ENCODE measurements at places on chromosomes 3 and 15.

- DNase-seq = peak; percentile 63
These were observed 319.2 kb downstream of the FGF12 start for GRCh38 chr3:192408007-192408646.

GRCh38 chr15:85752124-85752475 lies 42.6 kb downstream of the KLHL25 start:
- no peak for DNase-seq

GRCh38 chr3:168419091-168419490 lies 323.4 kb upstream of the GOLIM4 start:
- no peak for DNase-seq

GRCh38 chr3:154247806-154248415 lies 76.4 kb downstream of the DHX36 start:
- no peak for DNase-seq

DNA sequence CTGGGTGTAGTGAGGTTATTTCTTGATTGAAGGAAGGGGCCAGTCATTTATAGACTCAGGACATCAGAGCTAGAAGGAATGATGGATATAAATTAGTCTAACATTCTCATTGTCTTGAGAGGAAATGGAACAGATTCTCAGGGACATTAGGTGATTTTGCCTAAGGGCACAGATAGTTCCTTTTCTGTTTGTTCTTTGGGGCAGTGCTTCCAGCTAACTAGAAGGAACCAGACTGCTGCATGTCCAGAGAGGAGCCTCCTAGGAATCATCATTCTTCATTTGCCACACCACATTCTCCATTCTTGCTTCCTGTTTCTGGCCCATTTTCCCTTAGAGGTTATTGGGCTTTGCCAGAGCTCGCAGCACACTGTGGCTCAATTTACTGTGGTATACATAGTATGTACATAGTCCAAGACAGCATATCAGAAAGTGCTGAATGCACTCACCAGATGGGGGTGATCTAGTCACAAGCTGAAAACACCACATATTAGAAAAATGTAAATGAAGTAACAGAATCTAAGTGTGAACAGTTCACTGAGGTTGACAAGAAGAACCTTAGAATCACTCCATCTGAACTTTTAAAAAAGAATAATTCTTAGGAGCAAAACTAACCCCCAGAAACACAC lies 62.7 kb upstream of the MYZAP start:
- DNase-seq = no peak

- DNase-seq = no peak
These were observed 6.5 kb upstream of the FGD5 start for GRCh38 chr3:14812196-14812790.

- DNase-seq = no peak
These were observed 353.1 kb downstream of the MECOM start for GRCh38 chr3:169310184-169310939.

DNA sequence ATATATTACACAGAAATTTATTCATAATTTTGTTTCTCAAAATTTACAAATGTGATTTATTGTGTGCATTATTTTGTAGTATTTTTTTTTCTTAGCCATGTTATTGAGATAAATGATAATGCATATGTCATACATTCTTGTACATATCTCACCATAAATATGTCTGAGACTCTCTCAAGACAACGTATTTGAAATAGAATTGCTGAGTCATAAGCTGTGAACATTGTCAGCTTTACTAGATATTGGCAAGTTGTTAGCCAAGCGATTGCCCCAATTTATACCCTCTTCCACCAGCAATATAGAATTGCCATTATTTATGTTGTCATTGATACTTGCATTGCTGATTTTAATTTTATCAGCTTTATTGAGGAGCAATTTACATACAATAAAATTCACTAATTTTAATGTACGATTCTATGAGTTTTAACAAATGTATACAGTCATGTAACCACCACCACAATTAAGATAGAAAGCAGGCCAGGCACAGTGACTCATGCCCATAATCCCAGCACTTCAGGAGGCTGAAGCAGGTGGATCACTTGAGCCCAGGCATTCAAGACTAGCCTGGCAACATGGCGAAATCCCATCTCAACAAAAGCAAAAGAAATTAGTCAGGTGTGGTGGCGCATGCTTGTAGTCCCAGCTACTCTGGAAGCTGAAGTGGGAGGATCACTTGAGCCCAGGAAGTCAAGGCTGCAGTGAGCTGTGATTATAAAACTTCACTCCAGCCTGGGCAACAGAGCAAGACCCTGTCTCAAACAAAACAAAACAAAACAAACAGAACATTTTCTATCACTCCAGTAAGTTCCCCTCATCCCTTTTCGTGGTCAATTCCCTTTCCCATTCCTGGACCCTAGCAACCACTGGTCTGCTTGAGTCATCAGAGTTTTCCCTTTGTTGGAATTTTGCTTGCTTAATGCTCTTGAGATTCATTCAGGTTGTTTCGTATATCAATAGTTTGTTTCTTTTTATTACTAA lies 373.1 kb downstream of the MFSD1 start:
- DNase-seq = peak; percentile 56

DNA sequence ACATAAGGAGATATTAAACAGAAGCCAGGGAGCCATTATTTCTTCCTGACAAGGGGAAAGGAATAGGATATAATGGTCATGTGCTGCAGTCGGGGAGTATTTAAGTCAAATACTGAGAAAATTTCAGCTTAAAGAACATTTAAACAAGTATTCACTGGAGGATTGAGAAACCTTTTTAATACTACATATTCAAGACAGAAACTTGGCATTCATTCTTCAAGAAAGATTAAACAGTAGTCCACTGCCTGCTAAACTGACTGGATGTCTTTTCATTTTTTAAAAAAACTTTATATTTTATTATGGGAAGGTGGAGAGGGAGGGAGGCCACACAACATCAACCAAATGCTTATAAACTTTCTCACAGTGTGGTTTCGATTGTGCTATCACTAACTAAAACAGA lies 107.4 kb upstream of the CBLB start:
- peak; percentile 63 for DNase-seq

DNA sequence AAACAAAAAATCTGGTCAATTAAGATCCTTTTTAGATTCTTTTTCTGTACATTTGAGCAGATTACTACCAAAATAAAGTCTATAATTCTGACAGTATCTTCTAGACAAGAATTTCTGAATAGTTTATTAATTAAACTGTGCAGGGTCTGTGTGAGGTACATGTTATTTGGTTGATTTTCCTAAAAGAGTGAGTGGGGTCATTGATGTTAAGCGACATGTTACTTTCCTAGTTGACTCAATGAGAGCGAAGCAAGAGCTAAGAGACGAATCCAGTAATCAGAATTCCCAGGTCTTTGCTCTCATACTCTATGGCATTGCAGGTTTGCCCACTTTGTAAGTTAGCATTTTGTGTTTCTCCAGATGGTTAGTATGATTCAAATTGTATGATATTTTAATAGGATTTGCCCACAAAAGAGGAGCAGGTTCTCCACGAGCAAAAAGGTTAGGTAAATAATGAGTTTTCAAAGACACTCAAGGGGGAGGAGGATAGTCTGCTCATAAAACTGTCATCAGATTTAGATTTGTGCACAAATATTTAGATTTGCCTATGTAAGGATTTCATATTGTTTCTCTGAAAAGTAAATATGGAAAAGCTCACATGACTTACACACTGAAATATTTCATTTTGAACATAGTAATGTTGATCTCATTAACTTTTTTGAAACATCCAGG lies 217.2 kb upstream of the CGNL1 start:
- DNase-seq = peak; percentile 48

Data from fibroblast of lung (primary cell).